Calu3 (cell line): ENCODE measurements at places on chromosomes 12 and 14.

- no peak for DNase-seq
These were observed 17.2 kb downstream of the ADGRD1 start for GRCh38 chr12:130970908-130971233.

- DNase-seq = no peak
These were observed 210.1 kb upstream of the EEA1 start for GRCh38 chr12:93139028-93139665.

DNA sequence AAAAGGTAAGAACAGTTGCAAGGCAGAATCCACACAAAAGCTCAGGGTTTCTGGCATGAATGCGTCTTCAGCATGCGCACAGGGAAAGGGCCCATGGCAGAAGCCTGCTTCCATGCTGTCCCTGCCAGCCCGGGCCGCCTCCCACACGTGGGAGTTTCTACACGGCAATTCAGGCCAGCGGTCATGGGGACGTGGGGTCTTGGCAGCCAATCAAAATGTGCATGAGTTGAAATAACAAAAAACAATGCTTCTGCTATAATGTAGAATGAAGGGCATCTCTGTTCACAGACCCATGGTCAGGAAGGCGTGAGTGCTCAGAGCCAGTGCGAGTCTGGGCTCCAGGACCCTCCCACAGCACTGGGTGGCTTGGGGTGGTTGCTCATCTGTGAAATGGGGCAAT lies 28.6 kb downstream of the AMN start:
- no peak for DNase-seq

DNA sequence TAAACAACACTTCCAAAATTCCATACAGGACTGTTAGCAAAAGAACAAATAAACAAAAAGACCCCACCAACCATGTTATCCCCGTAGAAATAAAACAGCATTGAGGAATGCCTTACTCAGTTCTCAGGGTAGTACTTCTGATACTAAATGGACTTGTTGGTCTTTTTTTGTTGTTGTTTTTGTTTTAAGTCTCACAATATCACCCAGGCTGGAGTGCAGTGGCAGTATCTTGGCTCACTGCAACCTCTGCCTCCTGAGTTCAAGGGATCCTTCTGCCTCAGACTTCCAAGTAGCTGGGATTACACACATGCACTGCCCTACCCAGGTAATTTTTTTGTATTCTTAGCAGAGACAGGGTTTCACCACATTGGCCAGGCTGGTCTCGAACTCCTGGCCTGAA lies 17.1 kb downstream of the HNRNPC start:
- DNase-seq = no peak

DNA sequence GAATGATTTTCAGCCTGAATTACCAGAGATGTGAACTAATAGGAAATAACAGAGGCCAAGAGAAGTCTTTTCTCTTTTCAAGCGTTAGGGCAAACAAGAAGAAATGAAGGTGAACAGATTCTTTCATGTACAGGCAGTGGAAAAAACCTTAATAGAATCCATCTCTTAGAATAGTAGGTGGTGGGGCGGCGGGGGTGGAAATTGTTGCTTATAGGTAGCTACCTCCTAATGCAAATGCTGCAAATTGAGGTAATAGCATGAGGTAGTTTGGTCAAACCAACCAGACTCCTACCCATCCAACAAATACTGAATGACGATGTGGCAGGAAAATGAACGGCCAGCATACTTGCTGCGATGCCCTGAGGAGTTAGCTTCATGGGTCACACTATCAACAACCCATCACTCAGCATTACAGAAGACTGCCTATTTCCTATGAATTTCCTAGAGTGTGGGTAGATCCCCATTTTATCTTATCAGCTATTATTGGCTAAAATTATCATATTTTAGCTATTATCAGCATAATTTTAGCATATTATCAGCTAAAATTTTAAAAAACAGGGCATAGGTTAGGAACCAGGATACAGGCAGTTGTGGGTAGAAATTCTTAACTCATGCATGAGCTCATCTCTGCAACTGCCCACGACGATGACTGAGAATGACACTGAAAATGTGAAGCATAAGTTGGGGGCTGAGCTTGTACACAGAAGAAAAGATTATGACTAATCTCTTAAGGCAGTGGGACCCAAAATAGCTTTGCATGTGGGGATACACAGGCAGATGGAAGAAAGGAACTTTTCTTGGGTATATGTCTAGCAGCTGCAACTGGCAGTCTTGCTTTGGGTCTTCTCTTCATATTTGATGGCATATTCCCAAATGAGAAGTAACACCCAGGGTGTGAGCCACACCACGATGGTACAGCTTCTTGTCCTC lies 68.7 kb downstream of the NIN start:
- DNase-seq = no peak

- DNase-seq = no peak
These were observed 64.7 kb downstream of the BTG1 start for GRCh38 chr12:92080911-92081285.

- DNase-seq = no peak
These were observed 183.5 kb downstream of the TTC8 start for GRCh38 chr14:89007906-89008305.

- no peak for DNase-seq
These were observed 1317.4 kb upstream of the TMEM132C start for GRCh38 chr12:126949558-126949957.

DNA sequence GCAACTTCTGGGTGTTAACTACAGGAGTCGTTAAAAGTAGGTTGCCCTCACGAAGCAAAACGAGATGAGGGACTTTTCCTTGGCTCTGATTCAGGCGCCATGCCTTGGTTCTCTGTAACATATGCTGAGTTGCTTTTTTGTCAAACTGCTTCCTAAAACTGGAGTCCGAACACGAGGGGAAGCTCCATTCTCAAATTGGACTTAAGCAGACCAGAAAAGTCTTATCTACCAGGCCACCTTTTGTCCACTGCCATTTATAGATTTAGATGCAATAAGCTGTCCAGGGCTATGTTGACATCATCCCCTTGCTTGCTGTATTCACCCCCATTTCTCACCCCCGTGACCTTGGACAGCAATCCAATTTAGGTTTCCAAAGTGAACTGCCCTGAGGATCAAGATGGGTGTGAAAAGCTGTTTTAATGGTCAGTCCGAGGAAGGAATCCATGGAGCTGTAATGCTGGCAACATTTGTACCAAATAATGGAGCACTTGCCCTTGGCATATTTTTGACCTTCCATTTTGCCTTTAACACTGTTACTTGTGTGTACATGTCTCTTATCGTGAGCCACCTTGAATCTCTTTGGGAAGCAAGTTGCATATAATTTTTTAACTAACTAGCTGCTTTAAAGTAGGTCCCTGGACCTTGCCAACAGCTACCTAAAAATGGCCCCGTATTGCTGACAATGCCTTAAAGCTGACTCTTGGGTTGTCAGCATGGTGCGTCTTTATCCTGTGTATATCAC lies 298.1 kb downstream of the EGLN3 start:
- no peak for DNase-seq

DNA sequence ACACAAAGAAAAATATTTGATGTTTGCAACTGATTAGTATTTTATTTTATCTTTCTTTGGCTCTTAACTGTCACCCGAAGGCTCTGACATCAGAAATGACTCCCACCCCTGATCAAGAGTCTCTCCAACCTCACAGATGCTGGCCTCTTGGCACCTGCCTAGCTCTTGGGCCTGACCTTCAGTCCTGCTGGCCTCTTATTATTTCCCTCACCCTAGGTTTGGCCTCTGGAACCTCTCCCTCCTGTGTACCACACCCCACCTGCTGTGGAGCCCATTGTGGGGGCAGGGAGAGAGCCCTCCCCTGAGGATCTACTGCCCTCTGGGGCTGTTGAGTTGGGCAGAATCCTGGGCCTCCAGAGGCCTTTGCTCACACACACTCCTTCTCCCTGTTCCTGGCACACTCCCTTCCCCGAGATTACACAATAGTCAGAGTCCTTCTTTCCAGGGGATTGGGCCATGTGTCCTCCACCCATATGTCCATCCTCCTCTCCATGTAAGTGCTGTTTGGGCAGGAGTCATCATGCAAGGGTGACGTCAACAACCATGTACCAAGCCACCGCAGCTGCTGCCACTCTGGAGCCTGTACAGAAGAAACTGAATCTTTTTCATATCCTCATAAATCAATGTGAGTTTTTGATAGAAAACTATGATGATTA lies 124.3 kb downstream of the RASSF9 start:
- DNase-seq = no peak

- DNase-seq = no peak
These were observed 37.1 kb upstream of the CISTR start for GRCh38 chr12:53788892-53789291.

DNA sequence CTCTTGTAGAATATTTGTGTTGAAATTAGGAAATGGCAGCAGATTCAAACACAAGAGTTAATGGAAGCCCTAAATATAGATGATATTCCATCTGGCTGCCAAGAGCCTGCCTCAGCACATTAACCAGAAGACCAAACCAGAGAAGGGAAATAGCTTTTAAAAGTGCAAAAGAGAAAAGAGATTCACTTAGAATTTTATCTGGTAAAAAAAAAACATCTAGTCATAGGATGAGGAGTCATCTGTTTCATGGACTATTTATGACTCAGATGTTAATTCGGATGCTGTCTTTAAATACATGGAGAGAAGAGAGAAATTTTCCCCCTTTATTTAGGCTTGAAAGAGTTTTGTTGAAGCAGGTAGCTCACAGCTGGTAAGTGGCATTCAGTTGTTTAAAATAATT lies 201.6 kb upstream of the NUDT4 start:
- DNase-seq = no peak
